T-helper 2 cell treated with Interferon-gamma antibody and Interleukin-4, amounts not matched to agents 5 μg/mL and 100 μg/mL, for 36 hours (primary cell): ENCODE measurements at places on chromosomes 16 and 17.

- H3K4me3 ChIP-seq = no peak overlapping the region
- H3K36me3 ChIP-seq = peaks cover 2% of the 10 kb centered on the region
- H3K27me3 ChIP-seq = no peaks in the 10 kb centered on the region
- H3K4me1 ChIP-seq = peaks cover 19% of the 10 kb centered on the region
Observed at GRCh38 chr17:81659038-81659437, 2.7 kb upstream of the PDE6G start.

- no peaks in the 10 kb centered on the region for H3K36me3 ChIP-seq
Observed at GRCh38 chr17:45924332-45924820, 30.0 kb downstream of the MAPT start.

DNA sequence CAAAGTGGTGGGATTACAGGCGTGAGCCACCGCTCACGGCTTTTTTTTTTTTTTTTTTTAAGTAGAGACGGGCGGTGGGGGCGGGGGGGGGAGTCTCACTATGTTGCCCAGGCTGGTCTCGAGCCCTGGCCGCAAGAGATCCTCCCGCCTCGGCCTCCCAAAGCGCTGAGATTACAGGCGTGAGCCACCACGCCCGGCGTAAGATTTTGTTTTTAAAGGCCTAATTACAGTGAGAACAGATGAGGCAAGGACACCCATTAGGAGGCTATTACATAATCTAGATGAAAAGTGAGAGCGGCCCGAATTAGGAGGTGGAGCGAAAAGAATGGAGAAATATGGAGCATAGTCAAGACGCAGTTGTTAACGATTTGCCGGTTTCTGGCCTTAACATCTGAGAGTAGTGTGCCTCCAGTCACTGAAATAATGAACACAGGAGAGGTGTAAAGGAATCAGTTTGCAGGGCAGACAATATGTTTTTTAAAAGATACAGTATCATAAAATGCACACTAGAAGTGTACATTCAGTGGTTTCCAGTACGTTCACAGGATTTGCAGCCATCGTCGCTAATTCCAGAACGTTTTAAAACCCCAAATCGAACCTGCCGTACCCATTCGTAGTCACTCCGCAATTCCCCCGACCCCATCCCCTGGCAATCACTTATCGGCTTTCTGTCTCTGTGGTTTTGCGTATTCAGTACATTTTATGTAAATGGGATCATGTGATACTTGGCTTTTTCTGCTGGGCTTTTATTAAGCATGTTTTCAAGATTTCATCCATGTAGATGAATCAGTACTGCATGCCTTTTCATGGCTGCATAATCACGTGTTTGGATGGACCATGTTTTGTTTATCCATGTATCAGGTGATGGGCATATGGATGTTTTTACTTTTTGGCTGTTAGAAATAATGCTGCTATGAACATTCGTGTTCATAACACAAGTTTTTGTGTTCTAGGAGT lies 1.4 kb upstream of the SLX4 start:
- H3K36me3 ChIP-seq = peaks cover 42% of the 10 kb centered on the region
- H3K27me3 ChIP-seq = no peaks in the 10 kb centered on the region
- H3K4me1 ChIP-seq = peaks cover 48% of the 10 kb centered on the region
- no peak for DNase-seq

- H3K36me3 ChIP-seq = peaks cover 3% of the 10 kb centered on the region
- no peak overlapping the region for H3K4me3 ChIP-seq
- H3K4me1 ChIP-seq = no peaks in the 10 kb centered on the region
- no peak overlapping the region for H3K27ac ChIP-seq
- no peaks in the 10 kb centered on the region for H3K27me3 ChIP-seq
Observed at GRCh38 chr16:86533767-86534351, 21.2 kb downstream of the MTHFSD start.

DNA sequence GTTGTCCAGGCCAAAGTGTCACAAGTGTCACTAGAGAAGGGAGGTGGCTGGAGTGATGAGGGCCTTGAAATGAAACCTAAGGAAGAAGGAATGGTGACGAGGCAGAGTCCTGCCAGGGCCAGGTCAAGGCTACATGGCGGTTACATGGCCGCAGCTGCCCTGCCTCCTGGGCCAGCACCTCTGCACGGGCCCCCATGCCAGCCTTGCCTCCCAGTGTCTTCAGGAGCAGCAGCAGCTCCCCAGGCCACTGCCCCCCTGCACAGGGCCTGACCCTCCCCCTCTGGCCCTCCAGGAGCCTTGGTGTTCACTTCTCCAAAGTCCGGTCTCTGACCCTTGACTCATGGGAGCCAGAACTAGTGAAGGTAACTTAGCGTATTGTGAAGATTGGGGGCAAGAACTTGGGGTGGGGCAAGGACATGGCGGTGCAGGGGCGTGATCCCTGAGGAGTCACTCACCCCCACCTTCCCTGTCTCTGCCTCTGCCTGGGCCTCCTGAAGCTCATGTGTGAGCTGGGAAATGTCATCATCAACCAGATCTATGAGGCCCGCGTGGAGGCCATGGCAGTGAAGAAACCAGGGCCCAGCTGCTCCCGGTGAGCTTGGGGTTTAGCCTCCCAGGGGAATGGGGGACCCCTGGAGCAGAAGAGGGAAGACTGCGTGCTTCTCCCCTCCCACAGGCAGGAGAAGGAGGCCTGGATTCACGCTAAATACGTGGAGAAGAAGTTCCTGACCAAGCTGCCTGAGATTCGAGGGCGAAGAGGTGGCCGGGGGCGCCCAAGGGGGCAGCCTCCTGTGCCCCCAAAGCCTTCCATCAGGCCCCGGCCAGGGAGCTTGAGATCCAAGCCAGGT lies 4.1 kb upstream of the KCTD11 start:
- H3K4me1 ChIP-seq = peaks cover 13% of the 10 kb centered on the region
- no peak overlapping the region for H3K4me3 ChIP-seq
- H3K27me3 ChIP-seq = no peaks in the 10 kb centered on the region
- DNase-seq = no peak
- peaks cover 65% of the 10 kb centered on the region for H3K36me3 ChIP-seq

- H3K4me3 ChIP-seq = no peak overlapping the region
- H3K27me3 ChIP-seq = peaks cover 10% of the 10 kb centered on the region
- H3K36me3 ChIP-seq = peaks cover 3% of the 10 kb centered on the region
- DNase-seq = no peak
- no peak overlapping the region for H3K27ac ChIP-seq
- H3K4me1 ChIP-seq = no peaks in the 10 kb centered on the region
Observed at GRCh38 chr16:15816228-15816627, 40.6 kb downstream of the MYH11 start.

DNA sequence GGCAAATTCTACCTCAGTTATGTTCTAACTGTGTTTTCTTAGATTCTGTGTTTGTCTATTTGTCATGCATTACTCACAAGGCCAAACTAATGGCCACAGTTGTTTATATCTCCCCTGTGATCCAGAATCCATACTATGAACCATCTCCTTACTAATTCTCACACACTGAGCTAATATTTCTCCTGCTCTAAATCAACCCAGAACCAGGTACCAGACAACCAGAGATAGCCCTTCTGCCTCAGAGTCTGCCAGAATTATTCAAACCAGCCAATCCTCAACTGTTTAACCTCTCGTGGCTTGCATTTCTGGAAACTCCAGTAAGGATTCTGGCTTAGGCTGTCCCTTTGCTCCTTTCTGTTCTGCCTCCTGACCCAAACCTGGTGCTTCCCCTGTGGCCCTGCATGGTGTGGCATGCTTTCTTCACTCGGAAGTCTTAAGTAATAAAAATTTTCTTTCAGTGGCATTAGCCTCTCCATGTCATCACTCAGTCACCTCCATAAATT lies 59.4 kb downstream of the EFCAB5 start:
- H3K4me1 ChIP-seq = peaks cover 9% of the 10 kb centered on the region
- DNase-seq = no peak
- no peaks in the 10 kb centered on the region for H3K36me3 ChIP-seq
- no peak overlapping the region for H3K4me3 ChIP-seq
- H3K27ac ChIP-seq = no peak overlapping the region

DNA sequence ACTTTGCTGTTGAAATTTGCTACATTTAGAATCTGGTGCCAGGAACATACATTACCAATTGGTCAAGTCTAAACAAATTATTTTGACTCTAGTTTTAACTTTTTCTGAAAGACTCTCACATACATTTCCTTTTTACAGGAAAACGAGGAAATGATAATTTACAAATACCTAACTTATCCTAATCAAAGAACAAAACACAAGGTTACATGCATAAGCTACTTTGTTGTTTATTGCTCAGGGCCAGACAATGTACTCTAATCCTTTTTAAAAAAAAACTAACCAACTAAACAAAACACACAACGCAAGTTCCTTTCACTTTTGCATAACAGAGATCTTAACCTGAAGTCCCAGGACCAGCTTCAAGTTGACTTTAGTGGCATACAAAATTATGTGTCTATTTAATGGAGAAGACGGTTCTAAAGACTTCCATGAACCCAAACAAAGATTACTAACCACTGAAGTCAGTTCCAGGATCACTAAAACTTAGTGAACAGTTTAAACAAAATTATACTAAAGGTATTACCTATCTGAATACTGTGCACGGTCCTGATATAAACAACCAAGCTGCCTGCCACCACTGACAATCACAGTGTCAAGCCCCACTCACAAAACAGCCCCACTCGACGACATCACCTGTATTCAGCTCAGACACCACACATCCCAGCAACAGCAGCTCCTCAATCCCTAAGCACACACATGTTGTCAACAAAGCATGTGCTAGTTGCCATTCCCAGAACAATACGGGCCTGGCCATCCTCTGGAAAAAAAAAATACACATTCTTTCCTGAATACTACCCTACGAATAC lies 1.9 kb downstream of the ZNF652 start:
- no peak for DNase-seq
- peaks cover 8% of the 10 kb centered on the region for H3K27me3 ChIP-seq
- H3K4me1 ChIP-seq = peaks cover 39% of the 10 kb centered on the region

- H3K27me3 ChIP-seq = peaks cover 43% of the 10 kb centered on the region
- no peaks in the 10 kb centered on the region for H3K4me1 ChIP-seq
- DNase-seq = no peak
- no peak overlapping the region for H3K27ac ChIP-seq
- no peak overlapping the region for H3K4me3 ChIP-seq
Observed at GRCh38 chr16:87604634-87605111, 2.4 kb downstream of the JPH3 start.

- no peaks in the 10 kb centered on the region for H3K36me3 ChIP-seq
- H3K27ac ChIP-seq = no peak overlapping the region
- DNase-seq = no peak
- no peaks in the 10 kb centered on the region for H3K27me3 ChIP-seq
- H3K4me3 ChIP-seq = no peak overlapping the region
Observed at GRCh38 chr17:60695960-60696359, 18.3 kb downstream of the BCAS3 start.

DNA sequence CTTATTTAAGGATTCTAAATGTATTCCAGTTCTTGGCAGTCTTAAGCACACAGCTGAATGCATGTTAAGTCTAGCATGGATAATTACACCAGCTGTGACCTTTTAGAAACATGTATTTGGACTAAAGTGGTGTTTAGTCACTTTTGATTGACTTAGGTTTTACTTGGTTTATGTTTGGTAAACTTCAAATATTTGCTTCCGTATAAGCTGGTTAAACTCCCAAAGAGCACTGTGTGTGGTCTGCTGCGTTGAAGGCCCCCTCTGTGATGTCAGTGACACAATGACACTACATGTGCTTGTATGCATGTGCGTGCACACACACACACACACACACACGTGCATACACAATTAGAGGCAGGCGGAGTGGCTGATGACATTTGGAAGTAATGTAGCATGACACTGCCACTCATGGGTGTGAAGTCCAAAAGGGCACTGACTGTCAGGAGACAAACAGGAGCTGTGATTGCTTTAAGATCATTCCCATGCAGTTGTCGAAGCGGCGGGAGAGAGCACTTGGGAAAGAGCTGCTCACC lies 156.1 kb upstream of the CDH13 start:
- H3K4me1 ChIP-seq = no peaks in the 10 kb centered on the region
- no peak for DNase-seq
- no peaks in the 10 kb centered on the region for H3K36me3 ChIP-seq
- H3K27me3 ChIP-seq = no peaks in the 10 kb centered on the region
- H3K27ac ChIP-seq = no peak overlapping the region
- no peak overlapping the region for H3K4me3 ChIP-seq

- peak; percentile 37 for DNase-seq
- peak within 1 kb of the TSS; percentile 31 for H3K27ac ChIP-seq
- peaks cover 7% of the 10 kb centered on the region for H3K4me1 ChIP-seq
Observed at GRCh38 chr16:66925322-66925840, at the start of gene RRAD. TSS of gene RRAD (minus strand) at chr16:66925535. CDS start at chr16:66925179, 356 bp downstream.

DNA sequence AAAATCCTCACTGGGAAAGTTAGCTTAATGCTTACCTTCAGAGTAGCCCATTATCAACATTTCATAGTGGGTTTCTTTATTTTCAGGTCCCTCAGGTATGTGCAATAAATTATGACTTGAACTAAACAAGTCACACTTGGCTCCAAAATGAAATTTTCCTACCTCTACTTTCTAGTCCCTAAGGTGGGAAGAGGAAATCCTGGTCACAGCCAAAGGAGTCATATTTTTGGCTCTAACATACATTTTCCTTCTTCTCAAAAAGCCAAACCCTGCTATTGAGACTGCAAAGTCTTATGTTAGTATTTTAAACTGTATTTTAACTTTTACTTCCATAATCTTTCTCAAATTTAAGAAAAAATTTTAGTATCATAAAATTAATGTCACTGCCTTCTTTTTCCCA lies 128.9 kb downstream of the BRIP1 start:
- no peaks in the 10 kb centered on the region for H3K27me3 ChIP-seq
- no peak for DNase-seq
- no peak overlapping the region for H3K4me3 ChIP-seq
- H3K4me1 ChIP-seq = no peaks in the 10 kb centered on the region

DNA sequence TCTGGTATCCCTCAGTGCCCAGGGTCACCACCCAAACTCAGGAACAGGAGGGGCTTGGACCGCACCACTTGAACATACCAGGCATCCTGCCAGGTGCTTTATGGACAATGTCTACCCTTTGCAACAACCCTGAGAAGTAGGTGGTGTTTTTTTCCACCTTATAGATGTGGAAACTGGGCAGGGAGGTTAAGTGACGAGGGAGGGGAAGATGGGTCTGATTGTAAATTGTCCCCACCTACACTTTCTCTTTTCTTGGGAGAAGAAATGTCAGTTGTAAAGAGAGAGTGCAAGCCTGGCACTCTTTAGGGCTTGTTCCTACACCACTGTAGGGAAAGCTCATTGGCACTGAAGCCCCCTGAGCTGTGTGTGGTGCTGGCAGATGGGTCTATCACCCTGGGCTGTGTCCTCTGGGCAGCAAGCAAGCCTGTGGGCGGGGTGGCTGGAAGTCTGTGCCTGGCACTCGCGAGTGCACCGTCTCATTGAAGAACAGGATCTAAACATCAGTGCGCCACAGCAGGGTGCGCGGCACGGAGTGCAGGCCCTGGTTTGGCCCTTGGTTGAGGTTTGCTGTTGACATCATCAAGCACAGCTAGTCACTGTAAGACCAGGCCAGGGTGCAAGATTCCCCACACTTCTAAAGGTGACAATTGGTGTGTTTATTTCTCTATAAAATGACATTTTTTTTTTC lies 15.1 kb downstream of the NOD2 start:
- peak overlapping the region; percentile 52 for H3K4me3 ChIP-seq
- H3K36me3 ChIP-seq = peaks cover 42% of the 10 kb centered on the region
- H3K27me3 ChIP-seq = no peaks in the 10 kb centered on the region
- H3K27ac ChIP-seq = peak overlapping the region; percentile 64
